ENCODE measurements at places on chromosomes 16 and 17.
A peak's percentile ranks its signal among the peaks of the same experiment; 100 is the strongest.

DNA sequence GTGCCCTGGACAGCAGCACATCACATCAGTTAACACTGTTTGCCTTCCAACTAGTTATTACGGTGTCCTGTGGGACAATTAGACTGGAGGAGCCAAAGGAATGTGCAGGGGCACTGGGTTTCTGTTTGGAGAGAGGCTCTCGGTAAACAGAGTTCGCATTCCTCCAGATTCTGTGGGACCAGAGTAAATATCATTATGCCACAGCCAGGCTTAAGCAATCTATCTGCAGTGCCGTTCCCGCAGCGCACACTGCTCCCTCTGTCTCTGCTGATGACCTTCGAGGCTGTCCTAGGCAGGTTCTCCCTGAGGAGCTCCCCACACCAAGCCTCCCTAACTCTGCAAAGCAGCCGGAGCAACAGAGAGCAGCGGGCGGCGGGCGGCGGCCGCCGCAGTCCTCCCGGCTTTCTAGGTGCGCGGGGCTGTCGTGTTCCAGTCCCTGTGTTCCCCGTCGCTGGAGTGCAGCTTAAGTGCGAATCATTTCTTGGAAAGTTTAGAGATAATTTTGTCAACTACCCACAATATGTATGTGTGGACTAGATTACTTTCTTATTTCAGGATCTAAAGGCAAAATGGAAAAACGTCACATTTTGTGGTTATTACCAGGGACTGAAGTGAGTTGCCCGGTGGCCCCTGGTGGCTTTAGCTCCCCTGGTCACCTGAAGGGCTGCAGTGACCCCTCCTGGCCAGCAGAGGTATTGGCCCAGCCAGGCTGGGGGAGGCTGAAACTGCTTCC, 43.3 kb downstream of the PGS1 start:
- DNase-seq, result peak; percentile 80

GRCh38 chr16:2985893-2986355, 5.7 kb upstream of the PKMYT1 start:
- no peak for DNase-seq

DNA sequence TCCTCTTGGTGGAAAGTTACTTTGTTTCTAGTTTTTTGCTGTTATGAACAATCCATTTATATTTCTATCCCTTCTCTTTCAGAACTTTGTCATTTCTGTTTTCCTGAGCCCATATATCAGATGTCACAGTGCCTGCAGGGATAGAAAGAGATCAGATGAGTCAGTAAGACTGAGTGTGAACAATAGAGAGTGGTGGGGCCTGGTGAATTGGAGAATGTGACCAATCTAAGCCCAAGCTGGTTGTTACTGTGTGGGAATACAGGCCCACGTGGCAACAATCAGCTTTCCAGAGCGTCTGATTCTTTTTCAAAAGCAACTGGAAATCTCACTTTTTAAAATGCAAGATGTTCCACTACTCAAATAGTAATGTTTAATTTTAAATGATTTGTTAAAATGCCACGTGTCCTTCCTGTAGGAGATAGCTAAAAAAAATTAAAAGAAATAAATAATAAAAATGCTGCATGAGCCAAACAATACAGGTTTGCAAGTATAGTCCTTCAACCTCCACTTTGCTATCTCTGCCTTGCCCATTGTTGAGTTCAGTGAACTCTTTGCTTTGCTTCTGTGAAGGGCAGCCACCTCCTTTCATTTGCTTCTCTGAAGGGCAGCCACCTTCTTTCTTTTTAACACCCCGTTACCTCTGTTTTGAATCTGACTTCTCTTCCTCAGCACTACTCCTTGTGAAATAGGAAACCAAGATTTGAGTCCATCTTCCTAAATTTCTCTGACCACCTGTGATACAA, 9.6 kb downstream of the DCTN5 start:
- no peak for DNase-seq

DNA sequence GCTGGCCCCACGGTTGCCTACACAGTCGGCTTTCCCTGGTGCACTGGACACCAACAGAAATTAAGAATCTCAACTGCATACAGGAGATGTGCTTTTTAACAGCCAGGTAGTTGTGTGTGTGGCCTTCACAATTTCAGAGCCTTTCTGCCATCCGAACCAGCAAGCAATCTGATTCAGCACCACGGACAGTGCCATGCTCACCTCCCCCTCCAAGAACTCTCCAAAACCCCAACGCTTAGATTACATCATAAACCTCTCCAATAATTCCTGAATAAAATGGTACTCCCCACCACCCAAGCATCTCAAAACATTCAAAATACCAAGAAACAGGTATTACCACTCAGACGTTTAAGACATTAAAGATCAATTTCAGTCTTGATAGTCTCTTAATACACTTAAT, 31.8 kb downstream of the USP7 start:
- peak; percentile 51 for DNase-seq

- peak; percentile 57 for DNase-seq
Observed at GRCh38 chr17:63984651-63985386, 12.1 kb upstream of the SCN4A start.

DNA sequence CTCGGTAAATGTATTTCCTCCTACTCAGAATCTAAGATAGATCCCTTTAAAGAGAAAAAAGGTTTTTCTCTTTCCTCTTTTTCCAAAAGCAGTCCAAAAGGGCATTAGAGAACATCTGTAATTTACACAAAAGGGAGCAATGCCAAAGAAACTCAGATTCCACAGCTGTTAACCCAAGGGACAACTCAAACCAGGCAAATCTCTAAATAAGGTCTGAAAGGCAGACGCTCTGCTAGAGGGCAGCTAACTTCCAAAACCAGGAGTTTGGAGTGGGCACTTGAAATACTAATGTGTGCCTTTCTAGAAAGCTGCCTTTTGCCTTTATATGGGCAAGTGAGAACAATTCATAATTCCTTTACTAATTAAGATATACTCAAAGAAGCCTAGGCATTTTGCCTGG, 435.7 kb downstream of the ZFHX3 start:
- no peak for DNase-seq

GRCh38 chr17:2693561-2694380, 17.8 kb downstream of the CLUH start:
- DNase-seq, result no peak

GRCh38 chr17:6427279-6427781, 7.6 kb downstream of the AIPL1 start:
- peak; percentile 35 for DNase-seq

GRCh38 chr17:7097940-7098339, 16.7 kb downstream of the ASGR2 start:
- no peak for DNase-seq

DNA sequence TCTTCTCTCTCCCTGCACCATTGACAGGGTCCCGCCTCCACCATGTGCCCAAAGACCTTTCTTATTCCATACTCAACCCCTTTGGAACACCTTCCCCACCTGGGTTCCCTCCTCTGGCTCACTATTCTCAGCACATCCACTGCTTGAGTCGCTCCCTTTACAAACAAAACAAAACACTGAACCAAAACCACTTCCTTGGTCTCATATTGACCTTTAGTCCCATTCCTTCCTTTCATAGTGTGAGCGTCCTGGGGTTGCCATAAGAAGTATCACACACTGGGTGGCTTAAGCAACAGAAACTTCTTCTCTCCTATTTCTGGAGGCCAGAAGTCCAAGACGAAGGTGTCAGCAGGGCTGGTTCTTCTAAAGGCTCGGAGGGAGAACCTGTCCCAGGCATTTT, 6.1 kb upstream of the TNRC6C start:
- no peak for DNase-seq

GRCh38 chr17:50561746-50562141, 1.2 kb downstream of the CACNA1G start:
- no peak for DNase-seq

- DNase-seq, result no peak
Observed at GRCh38 chr17:19539040-19539399, 5.4 kb downstream of the SLC47A1 start.

DNA sequence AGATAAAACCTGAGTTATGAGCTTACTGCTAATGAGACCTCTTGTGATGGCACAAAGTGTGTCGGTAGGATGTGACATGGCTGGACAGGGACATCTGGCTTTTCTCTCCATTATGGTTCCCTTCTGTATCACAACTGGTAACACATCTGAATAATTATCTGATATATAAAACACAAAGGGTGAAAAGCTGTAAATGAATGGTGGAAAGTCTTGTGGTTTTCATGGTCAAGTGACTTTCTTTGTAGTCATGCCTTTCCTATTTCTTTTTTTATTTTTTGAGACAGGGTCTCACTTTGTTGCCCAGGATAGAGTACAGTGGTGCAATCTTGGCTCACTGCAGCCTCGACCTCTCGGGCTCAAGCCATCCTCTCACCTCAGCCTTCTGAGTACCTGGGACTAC, 35.3 kb upstream of the ZFHX3 start:
- no peak for DNase-seq

GRCh38 chr17:68627956-68628575, 26.9 kb upstream of the FAM20A start:
- DNase-seq, result no peak

DNA sequence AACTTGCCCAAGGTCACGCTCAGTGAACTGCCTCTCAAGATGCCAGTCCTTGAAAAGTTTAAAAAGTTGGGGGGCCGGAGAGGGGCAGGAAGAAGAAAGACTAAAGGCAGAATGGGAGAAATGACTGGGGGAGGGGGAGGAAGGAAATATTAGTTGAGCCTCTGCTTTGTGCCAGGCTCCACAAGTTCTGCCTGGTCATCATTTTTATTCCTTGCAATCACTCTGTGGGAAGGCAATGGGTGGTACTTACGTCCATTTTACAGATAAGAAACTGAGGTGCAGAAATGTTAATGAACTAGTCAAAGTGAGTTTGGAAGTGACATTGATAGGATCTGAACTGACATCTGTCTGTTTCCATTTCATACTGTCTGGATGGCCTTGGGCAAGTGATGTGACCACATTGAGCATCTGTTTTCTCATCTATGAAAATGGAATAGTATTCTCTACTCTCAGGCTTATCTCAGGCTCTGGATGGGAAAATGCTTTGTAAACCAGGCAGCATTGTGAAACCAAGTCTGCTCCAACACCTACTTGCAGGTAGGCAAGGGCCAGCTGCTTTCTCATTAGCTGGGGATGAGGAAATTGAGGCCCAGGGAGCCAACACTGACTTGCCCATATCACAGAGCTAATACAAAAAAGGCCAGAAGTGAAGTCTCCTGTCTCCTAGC, 19.2 kb downstream of the ASIC2 start:
- DNase-seq, result no peak

GRCh38 chr16:11915114-11915643, 577 bp downstream of the GSPT1 start:
- peak; percentile 46 for DNase-seq

DNA sequence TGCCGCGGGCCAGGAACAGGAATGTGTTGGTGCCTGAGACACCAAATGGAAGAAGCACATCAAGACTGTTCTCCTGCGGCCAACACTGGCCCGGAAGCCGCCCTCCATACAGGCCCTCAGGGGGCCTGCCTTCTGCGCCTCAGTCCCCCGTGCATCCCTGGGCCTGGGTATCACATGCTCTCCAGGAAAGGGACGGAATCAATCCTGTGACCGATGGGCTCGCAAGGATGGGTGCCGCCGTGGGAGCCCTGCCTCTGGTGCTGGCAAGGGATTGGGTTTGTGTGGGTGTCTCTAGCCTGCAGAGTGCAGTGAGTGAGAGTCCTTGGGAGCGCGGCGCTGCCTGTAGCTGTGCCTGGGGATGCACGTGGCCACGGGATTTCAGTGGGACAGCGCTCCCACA, 19.4 kb downstream of the CIBAR2 start:
- DNase-seq, result no peak

- DNase-seq, result no peak
Observed at GRCh38 chr17:78236362-78237127, 5.1 kb downstream of the TMEM235 start.

DNA sequence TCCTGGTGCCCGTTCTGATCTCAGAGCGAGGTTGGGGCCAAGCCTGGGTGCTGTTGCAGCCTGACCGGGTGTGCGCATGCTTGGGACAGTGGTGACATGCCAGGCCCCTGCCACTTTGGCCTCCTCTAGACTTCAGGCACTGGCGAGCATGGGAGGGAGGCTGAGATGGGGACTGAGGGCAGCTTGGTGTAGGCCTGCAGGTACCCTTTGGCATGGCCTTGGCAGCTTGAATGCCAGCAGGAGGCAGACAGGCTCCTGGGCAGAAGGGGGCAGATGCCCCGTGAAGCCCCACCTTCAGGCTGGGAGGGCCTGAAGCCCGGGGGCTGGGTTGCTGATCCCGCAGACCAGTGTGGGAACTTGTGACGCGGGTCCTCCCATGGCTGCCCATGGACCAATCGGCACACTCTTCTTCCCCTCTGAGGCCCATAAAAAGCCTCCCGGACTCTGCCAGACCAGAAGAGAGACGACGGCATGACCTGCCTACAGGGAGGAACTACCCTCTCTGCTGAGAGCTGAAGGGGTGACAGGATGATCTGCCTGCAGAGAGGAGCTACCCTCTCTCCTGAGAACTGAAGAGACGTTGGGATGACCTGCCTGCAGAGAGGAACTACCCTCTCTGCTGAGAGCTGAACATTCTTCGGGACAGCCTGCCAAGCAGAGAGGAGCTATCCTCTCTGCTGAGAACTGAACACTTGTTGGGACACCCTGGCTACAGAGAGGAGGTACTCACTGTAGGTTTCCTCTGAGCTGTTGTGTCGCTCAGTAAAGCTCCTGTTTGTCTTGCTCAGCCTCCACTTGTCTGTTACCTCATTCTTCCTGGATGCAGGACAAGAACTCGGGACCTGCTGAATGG, 17.5 kb downstream of the RHOT1 start:
- no peak for DNase-seq

- DNase-seq, result no peak
Observed at GRCh38 chr17:7961421-7961820, 29.4 kb downstream of the CNTROB start.

GRCh38 chr16:84999200-84999599, 12.1 kb downstream of the ZDHHC7 start:
- no peak for DNase-seq

DNA sequence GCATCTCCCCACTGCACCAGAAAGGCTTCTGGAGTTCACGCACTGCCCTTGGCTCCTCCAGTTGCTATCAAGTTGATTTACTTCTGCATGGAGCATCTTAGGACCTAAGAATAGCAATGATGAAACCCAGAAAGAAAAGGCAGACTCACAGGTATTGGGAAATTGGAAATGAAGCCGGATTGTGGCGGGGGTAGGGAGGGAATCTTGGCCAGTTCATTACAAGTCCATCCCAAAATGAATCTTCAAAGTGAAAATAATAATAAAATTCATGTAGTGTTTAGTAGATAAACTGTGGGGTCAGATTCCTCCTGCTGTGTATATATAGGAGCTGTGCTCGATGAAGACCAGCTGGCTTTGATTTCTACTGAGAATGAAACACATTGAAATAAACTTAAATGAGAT, 33.7 kb downstream of the TEKT3 start:
- no peak for DNase-seq

GRCh38 chr16:79599256-79599836, 1.2 kb downstream of the MAF start:
- DNase-seq, result peak; percentile 37

- DNase-seq, result no peak
Observed at GRCh38 chr16:4954714-4955113, 3.4 kb upstream of the SEC14L5 start.

- DNase-seq, result no peak
Observed at GRCh38 chr16:4925791-4926190, 11.2 kb downstream of the PPL start.
